ENCODE measurements at places on chromosomes 13 and 19.
A peak's percentile ranks its signal among the peaks of the same experiment; 100 is the strongest.

DNA sequence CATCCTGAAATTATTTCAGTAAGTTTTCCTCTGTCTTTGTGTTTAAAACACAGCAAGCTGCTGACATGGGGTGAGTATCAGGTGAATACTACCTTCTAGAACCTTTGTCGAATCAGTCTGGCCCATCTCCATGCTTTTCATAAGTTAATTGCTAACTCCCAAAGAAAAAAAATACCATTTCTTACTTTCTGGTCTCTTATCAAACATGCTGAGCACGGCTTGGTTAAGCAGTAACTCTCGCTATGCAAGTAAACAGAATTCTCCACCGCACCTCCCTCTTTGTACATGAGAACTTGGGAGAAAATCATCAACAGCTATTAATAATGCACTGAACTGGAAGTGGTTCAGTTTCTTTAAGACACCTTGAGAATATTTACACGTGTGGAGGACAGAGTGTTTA, 88.6 kb downstream of the FGF9 start:
- DNase-seq = no peak

DNA sequence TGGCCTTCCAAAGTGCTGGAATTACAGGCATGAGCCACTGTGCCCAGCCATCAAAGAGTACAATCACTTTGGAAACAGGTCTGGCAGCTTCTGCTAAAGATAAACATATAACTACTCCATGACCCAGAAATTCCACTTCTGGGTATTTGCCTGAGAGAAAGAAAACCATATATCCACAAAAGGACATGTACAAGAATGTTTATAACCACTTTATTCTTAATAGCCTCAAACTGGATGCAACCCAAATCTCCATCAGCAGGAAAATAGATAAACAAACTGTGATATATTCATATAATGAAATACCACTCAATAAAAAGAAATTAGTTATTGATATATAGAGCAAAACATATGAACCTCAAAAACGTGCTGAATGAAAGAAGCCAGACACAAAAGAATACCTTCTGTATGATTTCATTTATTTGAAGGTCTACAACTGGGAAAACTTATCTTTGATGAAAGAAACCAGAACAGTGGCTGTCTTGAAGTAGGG, 40.5 kb downstream of the TEX26 start:
- DNase-seq = no peak

- DNase-seq = no peak
These were observed 51.1 kb downstream of the FAM216B start for GRCh38 chr13:42832341-42833096.

- peak; percentile 28 for DNase-seq
These were observed 6.5 kb upstream of the DOCK6 start for GRCh38 chr19:11268783-11269267.

GRCh38 chr19:4379383-4380253, 20.7 kb downstream of the SH3GL1 start:
- DNase-seq = no peak
